Activated CD4-positive, alpha-beta memory T cell treated with anti-CD3 and anti-CD28 coated beads, Interleukin-2, amount 10 ng/mL, durations not matched to agents 7 days and 5 days (primary cell): ENCODE measurements at places on chromosomes 7 and 10. TPM values are rescaled to one million over a fixed set of nuclear protein-coding genes. Genes with fewer than 3 reads are reported as not detected.

PCLO gene
- not detected for total RNA-seq

WEE2 gene
- not detected for total RNA-seq

TLX1 gene
- total RNA-seq, result not detected

FKBP6 gene
- not detected for total RNA-seq

ZNF117 gene
- 4.3 TPM for total RNA-seq

NKX6-2 gene
- total RNA-seq, result not detected

ALOX5 gene
- total RNA-seq, result 6.8 TPM

CCDC172 gene
- not detected for total RNA-seq

PITRM1 gene
- 56.7 TPM for total RNA-seq

CYP3A4 gene
- total RNA-seq, result not detected

CBLL1 gene
- 50.5 TPM for total RNA-seq

VDAC2 gene
- total RNA-seq, result 133 TPM

NFE2L3 gene
- total RNA-seq, result 21.5 TPM

FZD8 gene
- total RNA-seq, result 0.65 TPM

GIMAP5 gene
- total RNA-seq, result 84.3 TPM

SLC4A2 gene
- 94.6 TPM for total RNA-seq

IQUB gene
- total RNA-seq, result not detected

SUV39H2 gene
- total RNA-seq, result 24.5 TPM

NODAL gene
- total RNA-seq, result not detected

UPK3BL1 gene
- 12.2 TPM for total RNA-seq

LRRC18 gene
- total RNA-seq, result not detected

PRSS37 gene
- not detected for total RNA-seq

TET1 gene
- 1.6 TPM for total RNA-seq

PRSS58 gene
- total RNA-seq, result not detected

FOXI2 gene
- not detected for total RNA-seq

CRYGN gene
- not detected for total RNA-seq
